ENCODE measurements at places on chromosomes 5 and 9. TPM values are rescaled to one million over a fixed set of nuclear protein-coding genes. Genes with fewer than 3 reads are reported as not detected.

The ANKRD34B gene
- not detected for total RNA-seq

The PCDHB6 gene
- total RNA-seq: 1.5 TPM

The PCDHA7 gene
- total RNA-seq: not detected

The FAM153A gene
- not detected for total RNA-seq

The C9 gene
- 0.96 TPM for total RNA-seq

The RARS1 gene
- total RNA-seq: 24.5 TPM

The MEF2C gene
- 138 TPM for total RNA-seq

The SLC1A1 gene
- 6.5 TPM for total RNA-seq

GRCh38 chr9:98774746-98775145 is 21.6 kb downstream of the ANKS6 start:
- H3K4me3 ChIP-seq: no peak overlapping the region
- no peaks in the 10 kb centered on the region for H3K4me1 ChIP-seq
- peaks cover 36% of the 10 kb centered on the region for H3K36me3 ChIP-seq
- no peaks in the 10 kb centered on the region for H3K27me3 ChIP-seq

DNA sequence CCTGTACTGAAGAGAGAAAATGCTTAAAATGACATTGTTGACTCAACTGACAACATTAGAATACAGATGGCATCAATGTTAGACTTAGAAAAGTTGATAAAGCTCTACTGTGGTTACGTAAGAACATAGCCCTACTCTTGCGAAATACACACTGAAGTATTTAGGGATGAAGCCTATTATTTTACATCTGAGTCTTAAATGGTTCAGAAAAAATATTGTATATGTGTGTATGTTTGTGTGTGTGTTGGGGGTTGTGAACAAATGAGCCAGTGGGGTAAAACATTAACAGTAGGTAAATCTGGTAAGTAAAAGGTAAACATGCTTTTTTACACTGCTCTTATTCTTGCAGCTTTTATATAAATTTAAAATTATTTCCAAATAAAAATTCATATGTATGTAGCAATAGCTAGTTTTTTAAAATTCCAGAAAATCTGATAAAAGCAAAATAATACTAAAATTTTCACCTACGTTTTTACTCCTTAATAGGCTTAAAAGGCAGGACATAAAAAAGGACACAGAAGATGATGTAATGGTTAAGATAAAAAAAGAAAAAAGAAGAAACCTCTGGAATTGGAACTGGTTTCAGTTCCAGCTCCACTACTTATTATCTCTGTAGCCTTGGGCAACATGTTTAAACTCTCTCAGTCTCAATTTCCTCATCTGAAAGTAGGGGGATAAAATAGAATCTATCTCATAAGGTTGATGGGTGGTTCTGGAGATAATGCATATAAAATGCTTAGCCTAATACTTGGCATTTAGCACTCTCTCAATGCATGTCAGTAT is 44.3 kb downstream of the GARNL3 start:
- H3K27ac ChIP-seq: peak overlapping the region; percentile 43
- no peak for DNase-seq
- H3K27me3 ChIP-seq: no peaks in the 10 kb centered on the region
- H3K36me3 ChIP-seq: peaks cover 6% of the 10 kb centered on the region
- H3K4me3 ChIP-seq: no peak overlapping the region
- H3K4me1 ChIP-seq: peaks cover 48% of the 10 kb centered on the region

GRCh38 chr9:136719195-136719880 is 7.0 kb downstream of the DIPK1B start:
- no peak for DNase-seq
- no peak overlapping the region for H3K27ac ChIP-seq
- no peaks in the 10 kb centered on the region for H3K4me1 ChIP-seq

DNA sequence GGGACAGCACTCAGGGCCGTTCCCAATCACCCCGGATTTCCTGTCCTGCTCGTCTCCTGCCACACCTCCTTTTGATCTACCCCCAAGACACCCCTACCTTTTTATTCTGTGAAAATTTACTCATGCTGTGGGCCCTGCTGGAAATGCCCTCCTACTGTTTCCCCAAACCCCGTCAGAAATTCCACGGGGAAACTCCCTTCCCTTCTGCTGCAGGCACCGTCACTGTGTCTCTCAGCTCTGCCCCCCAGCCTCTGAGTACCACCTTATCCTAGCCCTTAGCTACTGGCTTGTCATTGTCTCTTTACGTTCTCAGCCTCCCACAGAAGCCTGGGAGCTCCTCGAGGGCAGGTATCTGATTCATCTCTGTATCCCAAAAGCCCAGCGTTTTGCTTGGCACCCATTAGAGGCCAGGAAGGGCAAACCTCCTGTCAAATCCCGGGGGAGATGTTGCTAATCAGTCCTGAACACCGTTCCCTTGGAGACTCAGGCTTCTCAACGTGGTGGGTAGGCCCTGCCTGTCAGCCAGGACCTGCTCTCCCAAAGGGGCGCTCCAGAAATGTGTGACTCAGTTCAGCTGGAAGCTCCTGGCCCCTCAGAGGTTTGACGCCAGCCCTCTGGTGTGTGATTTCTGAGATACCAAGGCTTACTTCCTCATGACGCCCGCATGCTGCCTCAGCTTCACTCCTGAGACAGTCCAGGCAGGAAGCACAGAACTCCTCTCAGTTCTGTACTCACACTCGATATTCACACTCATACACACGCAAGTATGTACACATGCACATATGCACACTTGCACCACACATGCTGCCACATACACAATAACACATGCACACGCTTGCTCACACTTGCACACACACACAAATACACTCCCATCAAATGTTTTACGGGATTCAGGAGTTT is 50.7 kb upstream of the GRHPR start:
- no peaks in the 10 kb centered on the region for H3K27me3 ChIP-seq
- H3K4me3 ChIP-seq: no peak overlapping the region
- no peak for DNase-seq
- no peaks in the 10 kb centered on the region for H3K36me3 ChIP-seq
- no peaks in the 10 kb centered on the region for H3K4me1 ChIP-seq

GRCh38 chr9:100074093-100074492 is 24.7 kb downstream of the ERP44 start:
- H3K27me3 ChIP-seq: no peaks in the 10 kb centered on the region
- H3K4me1 ChIP-seq: no peaks in the 10 kb centered on the region
- H3K27ac ChIP-seq: no peak overlapping the region
- no peaks in the 10 kb centered on the region for H3K36me3 ChIP-seq
- no peak overlapping the region for H3K4me3 ChIP-seq
- DNase-seq: no peak

- no peaks in the 10 kb centered on the region for H3K27me3 ChIP-seq
- no peak overlapping the region for H3K27ac ChIP-seq
- no peak overlapping the region for H3K4me3 ChIP-seq
- DNase-seq: peak; percentile 49
- H3K4me1 ChIP-seq: peaks cover 10% of the 10 kb centered on the region
These were observed 5.3 kb downstream of the BRD3 start for GRCh38 chr9:134062461-134063087.

DNA sequence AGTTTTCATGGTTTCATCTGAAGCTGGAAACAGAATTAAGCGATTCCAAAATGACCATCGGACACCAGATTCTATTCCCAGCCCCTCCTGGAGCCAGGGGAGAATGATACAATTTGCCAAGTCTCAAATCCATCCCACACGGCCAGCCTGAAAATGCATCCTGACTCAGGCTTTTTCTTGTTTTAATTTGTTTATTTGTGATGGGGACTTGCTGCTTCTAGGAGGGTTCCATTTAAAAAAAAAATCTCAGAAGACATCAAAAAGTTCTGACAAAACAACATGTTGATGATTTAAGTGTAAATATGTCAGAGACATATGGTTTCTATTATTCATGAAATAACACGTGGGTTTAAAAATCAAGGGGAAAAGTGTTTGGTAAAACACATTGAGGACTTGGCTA is 173.2 kb downstream of the GAS1 start:
- H3K4me1 ChIP-seq: no peaks in the 10 kb centered on the region
- no peak overlapping the region for H3K4me3 ChIP-seq
- no peak overlapping the region for H3K27ac ChIP-seq
- H3K27me3 ChIP-seq: no peaks in the 10 kb centered on the region
- DNase-seq: no peak
- no peaks in the 10 kb centered on the region for H3K36me3 ChIP-seq

DNA sequence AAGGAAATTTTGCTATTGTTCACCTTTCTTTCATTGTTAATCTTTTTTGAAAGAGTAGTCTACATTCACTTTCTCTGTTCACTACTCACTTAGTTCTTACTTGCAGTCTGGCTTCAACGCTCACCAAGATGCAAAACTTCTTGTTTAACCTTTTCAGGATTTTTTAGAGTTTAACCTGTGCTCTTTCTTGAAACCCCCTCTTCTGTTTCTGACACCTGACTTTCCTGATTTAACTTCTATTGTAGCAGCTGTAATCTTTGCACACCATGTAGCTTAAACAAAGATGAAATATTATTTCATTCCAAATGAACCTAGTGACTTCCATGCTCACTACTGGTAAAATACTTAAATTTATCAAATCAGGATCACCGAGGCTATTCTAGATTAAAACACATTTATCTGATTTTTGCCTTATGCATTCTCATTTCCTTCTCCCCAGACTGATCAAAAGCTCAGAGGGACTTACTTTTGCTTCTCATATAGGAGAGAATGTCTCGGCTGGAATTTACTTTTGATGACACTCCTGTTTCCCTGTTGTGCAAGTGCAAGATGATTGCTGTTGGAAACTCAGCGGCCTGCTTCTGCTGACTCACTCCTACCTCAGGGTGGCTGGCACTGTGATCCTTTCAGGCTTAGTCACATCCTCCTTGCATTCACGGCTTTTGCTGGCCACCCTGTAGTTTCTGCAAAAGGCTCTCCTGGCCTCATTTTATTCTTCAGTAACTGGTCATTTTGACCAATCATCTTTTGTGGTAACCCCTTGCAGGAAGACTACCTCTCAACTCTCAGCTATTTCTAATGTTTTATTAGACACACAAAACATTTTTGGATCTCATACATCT is 109.3 kb upstream of the IFNE start:
- peak; percentile 81 for DNase-seq
- H3K4me3 ChIP-seq: no peak overlapping the region
- H3K4me1 ChIP-seq: no peaks in the 10 kb centered on the region
- no peaks in the 10 kb centered on the region for H3K36me3 ChIP-seq

DNA sequence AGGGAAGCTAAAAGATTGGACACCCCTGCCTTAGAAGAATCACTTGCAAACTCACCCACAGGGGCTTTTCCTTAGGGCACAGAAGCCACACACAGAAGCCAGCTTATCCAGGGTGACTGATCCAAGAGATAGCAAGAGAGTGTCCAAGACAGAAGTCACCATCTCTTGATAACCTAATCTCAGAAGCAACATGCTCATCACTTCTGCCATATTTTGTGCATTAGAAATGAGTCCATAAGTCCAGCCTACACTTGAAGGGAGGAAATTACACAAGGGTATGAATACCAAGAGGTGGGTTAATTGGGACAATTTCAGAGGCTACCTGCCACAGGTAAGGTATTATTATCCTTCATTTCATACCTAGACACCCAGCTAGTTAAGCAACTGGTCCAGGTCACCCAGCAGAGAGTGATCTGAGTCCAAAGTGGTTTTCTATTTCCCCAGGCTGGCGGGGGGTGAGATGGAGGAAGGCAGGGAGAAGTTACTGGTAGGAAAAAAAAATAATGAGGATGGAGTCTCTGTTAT is 3.7 kb upstream of the ERGIC1 start:
- no peak for DNase-seq
- no peaks in the 10 kb centered on the region for H3K27me3 ChIP-seq
- H3K4me1 ChIP-seq: peaks cover 5% of the 10 kb centered on the region
- no peak overlapping the region for H3K27ac ChIP-seq

DNA sequence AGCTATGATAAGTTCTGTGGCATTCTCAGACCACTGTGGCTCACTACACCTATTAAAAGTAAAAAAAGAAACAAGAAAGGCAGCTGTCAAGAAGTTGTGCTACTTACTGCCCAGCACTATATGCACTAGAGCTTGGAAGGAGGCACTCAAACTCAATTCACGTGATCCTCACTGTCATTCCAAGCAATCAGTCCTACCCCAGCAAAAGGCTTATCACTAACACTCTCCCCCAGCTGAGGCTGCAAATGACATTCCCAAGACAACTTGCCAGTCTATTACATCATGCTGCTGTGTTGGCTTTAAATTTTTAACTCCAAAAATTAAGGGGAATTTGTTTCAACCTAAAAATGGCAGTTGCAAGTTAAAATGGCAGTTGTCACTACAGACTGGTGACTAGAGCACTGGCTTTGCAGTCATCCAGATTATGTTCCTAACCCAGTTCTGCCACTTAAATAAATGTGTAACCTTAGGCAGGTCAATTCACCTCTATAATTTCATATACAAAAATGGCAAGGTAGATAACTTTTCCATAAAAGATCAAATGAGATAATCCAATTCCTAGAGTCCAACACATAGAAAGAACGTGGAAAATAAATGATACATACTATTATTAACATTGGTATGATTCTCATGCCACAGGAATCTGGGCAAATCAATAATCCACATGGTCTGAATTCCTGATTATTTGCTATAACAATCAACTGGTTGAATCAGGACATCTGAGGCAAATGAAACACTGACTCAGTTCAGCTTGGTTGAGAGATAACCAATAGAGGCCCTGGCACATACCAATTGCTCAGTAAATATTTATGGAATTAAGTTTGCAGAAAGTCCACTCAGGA is 52.4 kb downstream of the FBXW11 start:
- DNase-seq: no peak
- no peaks in the 10 kb centered on the region for H3K27me3 ChIP-seq
- H3K4me1 ChIP-seq: peaks cover 40% of the 10 kb centered on the region
- no peaks in the 10 kb centered on the region for H3K36me3 ChIP-seq

- no peak overlapping the region for H3K27ac ChIP-seq
- H3K4me3 ChIP-seq: no peak overlapping the region
- no peak for DNase-seq
- H3K27me3 ChIP-seq: no peaks in the 10 kb centered on the region
- no peaks in the 10 kb centered on the region for H3K4me1 ChIP-seq
These were observed 182.4 kb downstream of the CCDC171 start for GRCh38 chr9:15735083-15735857.

GRCh38 chr5:143412661-143413342 is 9.3 kb upstream of the NR3C1 start:
- H3K27ac ChIP-seq: no peak overlapping the region
- H3K4me3 ChIP-seq: no peak overlapping the region
- DNase-seq: no peak
- H3K27me3 ChIP-seq: no peaks in the 10 kb centered on the region
- no peaks in the 10 kb centered on the region for H3K4me1 ChIP-seq

Measured in ascending aorta (tissue), 2 donors.